Retinal pigment epithelial cell (primary cell): ENCODE measurements at places on chromosomes 6 and 20.
A peak's percentile ranks its signal among the peaks of the same experiment; 100 is the strongest.

DNA sequence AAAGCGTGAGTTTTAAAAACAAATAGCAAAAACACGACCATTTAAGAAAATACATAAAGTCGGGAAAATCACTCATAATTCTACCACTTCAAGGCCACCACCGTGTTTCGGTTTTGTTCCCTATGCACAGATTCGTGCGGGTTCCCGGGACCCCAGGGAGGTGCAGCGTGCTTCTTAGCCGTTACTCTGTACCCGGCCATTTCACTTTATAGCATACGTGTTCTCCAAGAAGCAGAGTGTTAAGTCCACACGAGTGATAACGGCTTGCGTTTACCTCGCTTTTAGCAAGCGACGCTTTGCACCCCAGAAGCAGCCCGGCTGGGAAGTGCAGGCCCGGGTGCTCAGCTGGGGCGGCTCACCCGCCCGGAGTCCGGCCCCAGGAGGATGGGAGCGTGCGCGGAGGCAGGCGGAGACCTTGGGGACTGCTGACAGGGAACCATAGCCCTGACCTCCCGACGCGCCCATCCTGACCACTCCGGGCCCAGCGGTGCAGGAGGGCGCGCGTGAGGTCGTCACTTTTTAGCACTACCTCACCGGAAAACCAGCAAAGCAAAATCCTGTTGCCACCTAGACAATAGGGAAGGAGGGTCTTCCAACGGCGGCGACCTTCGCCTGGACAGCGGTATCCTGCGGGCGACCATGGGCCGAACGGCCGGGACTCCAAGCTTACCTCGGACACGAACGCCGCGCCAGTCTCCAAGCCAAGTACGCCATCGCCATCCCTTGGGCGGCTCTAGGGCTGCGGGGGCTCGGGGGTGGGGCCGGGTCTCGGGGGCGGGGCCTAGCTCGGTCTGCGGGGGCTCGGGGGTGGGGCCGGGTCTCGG lies at the start of gene ECI2:
Gene ECI2 (minus strand): TSS at position 735 of the 824 bp plus-strand sequence. CDS start 15 bp downstream, at position 720.
- DNase-seq: no peak

- no peak for DNase-seq
These were observed 684 bp upstream of the MED23 start for GRCh38 chr6:131628726-131629125.

- DNase-seq: no peak
These were observed 674.9 kb downstream of the HDGFL1 start for GRCh38 chr6:23244300-23244699.

- DNase-seq: no peak
These were observed 159.5 kb downstream of the LY86 start for GRCh38 chr6:6748001-6748400.

DNA sequence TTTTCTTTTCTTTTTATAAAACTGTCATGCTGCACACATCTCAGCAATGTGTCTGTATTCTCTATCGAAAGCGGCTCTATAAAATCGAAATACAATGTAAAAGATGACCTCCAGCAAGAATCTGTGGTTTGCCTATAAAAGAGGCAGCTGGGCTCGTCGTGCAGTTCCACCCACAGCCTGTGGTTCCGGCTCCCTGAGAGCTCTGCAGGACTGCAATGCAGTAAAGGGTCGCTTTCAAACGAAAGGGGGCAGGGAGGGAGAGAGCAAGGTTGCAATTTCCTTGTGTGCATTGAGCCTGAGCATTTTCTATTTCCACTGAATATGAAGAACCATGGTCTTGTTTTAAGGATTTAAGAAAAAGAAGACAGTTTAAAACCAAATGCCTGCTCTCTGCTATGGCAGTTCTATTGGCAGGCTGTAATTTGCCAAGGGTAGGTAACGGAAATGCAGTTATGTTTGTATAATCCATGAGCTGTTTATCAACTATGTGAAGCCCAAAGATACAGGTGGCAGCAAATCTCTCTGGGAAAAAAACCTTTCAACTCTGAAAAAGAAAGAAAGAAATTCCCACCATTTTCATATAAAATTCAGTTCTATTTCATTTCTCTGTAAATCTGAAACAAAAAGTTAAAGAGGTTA lies 236.5 kb downstream of the HACE1 start:
- peak; percentile 39 for DNase-seq

GRCh38 chr6:88358846-88359245 lies 192.7 kb upstream of the CNR1 start:
- no peak for DNase-seq

DNA sequence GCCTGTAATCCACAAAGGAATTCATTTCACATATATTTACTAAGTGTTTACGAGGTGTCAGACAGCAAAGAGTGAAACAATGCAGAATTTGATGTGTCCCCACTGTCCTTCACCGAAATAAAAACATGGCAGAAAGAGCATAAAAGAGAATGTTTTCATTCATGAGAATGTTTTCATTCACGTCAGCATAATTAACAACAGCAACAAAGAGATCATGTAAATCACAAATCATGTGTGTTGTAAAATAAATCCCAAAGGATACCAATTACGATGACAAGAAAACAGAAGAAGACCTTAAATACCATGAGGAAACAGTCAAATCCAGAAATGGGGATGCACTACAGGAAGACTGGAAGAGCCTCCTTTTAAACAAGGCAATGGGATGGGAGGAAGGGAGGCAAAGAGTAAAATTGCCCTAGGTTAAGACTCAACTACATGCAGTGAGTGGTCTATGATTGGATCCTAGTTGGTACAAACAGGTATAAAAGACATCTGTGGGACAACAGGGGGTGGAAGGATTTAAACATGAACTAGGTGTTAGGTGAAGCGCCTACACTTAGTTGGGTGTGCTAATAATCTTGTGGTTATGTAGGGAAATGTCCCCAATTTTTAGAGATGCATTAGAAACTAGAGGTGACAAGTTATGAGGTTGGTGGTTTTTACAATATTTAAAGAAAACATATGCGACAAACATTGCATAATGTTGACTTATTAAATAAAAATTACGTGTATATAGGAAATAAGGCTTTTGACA lies 1.5 kb downstream of the ZSCAN31 start:
- no peak for DNase-seq
